ENCODE measurements at places on chromosomes 6 and 20.

- DNase-seq = no peak
These were observed 33.7 kb downstream of the GJA10 start for GRCh38 chr6:89927791-89928550.

DNA sequence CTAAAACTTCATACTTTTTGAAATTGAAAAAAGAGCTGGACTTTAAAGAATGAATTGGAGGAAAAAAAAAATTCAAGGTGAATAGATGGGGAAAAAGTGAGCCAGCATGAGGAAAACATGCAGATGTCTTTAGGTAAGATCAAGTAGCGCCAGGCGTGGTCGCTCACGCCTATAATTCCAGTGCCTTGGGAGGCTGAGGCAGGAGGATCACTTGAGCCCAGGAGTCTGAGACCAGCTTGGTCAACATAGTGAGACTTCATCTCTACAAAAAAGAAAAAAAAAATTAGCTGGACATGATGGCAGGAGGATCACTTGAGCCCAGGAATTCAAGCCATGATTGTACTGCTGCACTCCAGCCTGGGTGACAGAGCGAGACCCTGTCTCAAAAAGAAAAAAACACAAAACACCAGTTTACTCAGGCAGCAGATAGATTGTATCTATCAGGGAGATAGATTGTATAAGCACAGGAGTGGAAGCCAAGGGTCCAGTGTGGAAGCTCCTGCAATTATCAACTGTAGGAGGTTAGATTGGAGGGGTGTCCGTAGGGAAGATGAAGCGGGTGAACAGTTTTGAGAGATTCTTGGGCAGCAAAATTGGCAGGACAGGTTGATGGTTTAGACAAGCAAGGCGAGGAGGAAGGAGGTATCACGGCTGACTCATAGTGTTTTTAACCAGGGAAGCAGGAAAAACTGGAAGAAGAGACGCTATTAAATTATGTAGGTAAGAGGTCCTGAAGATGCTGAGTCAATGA is 97.6 kb upstream of the ZNF217 start:
- no peak for DNase-seq

DNA sequence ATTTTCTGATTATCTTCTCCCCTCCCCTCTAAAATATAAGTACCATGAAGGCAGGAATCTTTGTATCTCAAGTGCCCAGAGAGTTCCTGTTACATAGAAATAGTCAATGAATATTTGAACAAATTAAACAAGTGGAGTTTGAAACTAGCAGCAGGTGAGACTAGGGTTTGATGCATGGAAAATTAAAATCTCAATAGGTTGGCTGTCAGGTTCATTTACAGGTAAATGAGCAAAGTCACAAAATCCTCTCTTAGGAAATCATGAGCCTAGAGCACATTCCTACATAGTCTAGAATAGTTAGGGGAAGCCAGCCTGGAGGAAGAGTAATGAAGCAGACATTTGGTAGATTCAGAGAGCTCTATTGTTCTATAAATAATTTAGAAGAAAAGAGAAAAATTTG is 140.4 kb downstream of the HS3ST5 start:
- no peak for DNase-seq

GRCh38 chr6:119479860-119480655 is 130.5 kb upstream of the MAN1A1 start:
- no peak for DNase-seq

DNA sequence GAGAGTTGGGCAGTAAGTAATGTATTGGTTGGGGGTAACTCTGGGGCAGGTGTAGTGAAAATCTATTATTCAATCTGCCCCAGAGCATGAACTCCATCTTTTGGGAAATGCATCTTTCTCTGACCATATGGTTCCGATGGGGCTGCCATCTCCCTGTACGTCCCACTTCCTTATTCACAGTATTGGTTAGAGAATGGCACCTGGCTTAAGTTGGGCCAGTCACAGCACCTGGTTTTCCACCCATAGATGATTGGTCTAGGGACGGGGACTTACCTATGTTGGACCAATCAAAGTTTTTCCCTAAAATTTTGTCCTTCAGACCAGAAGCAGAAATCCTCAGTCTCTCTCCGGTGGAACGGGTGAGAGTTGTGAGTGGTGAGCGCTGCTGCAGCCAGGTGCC is 2.2 kb upstream of the RALY start:
- DNase-seq = no peak

DNA sequence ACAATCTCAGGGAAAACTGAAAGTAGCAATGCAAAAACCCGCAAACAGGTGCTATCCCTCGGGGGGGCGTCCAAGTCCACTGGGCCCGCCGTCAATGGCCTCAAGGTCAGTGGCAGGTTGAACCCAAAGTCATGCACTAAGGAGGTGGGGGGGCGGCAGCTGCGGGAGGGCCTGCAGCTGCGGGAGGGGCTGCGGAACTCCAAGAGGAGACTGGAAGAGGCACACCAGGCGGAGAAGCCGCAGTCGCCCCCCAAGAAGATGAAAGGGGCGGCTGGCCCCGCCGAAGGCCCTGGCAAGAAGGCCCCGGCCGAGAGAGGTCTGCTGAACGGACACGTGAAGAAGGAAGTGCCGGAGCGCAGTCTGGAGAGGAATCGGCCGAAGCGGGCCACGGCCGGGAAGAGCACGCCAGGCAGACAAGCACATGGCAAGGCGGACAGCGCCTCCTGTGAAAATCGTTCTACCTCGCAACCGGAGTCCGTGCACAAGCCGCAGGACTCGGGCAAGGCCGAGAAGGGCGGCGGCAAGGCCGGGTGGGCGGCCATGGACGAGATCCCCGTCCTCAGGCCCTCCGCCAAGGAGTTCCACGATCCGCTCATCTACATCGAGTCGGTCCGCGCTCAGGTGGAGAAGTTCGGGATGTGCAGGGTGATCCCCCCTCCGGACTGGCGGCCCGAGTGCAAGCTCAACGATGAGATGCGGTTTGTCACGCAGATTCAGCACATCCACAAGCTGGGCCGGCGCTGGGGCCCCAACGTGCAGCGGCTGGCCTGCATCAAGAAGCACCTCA is 166.3 kb downstream of the DTNBP1 start:
- no peak for DNase-seq
